ENCODE measurements at places on chromosomes 5 and 9.

GRCh38 chr5:159041444-159042198 is 58.1 kb downstream of the EBF1 start:
- DNase-seq = no peak

- DNase-seq = no peak
Measured at GRCh38 chr5:73801686-73802085, 175.7 kb downstream of the ARHGEF28 start.

GRCh38 chr5:17463653-17464052 is 34.4 kb upstream of the TAF11L2 start:
- no peak for DNase-seq

GRCh38 chr9:134318941-134319305 is 7.3 kb upstream of the RXRA start:
- DNase-seq = no peak

- DNase-seq = no peak
Measured at GRCh38 chr9:86837345-86837744, 110.0 kb downstream of the GAS1 start.

DNA sequence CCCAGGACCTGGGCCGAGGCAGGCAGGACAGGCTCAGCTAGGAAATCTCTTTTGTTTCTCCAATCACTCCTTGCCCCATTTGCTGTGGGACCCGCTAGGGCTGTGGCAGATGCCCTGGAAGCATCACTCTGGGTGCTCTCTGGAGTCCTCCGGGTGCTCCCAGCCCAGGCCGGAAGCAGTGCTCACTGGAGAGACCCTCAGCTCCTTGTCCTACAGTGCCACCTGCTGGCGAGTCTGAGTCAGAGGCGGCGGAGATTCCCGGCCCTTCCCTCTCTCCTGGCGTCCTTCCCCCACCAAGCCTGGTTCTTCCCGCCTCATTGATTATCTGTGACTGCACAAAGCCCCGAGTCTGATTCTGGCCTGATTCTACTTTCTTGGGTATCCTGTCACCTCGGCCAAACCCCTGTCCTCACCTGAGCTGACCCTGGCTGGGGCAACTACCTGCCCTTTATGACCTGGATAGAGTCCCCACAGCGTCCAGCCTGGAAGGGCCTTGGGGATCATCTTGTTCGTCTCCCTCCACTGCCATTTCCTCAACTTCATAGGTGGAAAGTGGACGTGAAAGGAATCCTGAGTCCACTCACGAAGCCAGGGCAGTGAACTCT is 7.3 kb upstream of the BARHL1 start:
- DNase-seq = peak; percentile 17

- DNase-seq = no peak
Measured at GRCh38 chr5:152271420-152271819, 133.7 kb downstream of the NMUR2 start.

- no peak for DNase-seq
Measured at GRCh38 chr5:72203251-72203845, 96.1 kb downstream of the MAP1B start.

- DNase-seq = no peak
Measured at GRCh38 chr5:5764246-5764645, 341.8 kb downstream of the ICE1 start.

DNA sequence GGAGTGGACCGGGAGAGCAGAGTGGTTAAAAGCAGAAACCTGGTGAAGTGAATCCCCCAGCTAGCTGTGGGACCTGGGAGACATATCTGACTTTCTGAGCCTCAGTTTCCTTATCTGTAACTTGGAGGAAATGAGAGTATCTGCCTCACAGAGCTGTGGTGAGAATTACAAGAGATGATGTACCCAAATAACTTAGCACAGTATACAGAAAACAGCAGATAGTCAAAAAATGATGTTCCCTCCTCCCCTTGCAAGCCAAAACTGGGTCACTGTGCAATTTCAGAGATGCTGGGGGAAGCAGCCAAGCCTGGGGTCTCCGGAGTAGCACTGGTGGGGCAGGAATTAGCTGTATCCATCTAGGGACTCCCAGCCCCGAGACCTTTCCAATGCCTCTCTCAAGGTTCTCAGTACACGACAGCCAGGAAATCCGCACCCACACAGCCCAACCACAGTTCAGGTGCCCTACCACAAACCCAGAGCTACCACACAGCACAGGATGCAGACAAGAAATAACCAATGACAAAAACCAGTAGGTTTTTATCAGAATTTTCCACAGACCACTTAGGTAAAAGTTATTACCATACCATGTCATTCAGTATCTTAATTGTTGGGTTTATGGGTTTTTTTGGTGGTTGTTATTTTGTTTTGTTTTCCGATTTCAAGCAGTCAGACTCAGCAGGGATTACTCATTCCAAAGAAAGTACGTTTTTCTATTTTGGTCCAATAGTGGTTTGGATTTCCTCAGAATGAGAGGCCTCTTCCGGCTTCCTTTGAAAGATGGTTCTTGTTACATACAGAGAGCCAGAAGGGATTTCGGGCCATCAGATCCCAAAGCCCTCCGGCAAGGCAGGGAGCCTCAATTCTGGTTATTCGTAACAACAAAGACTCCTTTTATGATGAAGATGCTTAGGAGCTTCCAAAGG is 4.9 kb upstream of the HRH2 start:
- DNase-seq = no peak

DNA sequence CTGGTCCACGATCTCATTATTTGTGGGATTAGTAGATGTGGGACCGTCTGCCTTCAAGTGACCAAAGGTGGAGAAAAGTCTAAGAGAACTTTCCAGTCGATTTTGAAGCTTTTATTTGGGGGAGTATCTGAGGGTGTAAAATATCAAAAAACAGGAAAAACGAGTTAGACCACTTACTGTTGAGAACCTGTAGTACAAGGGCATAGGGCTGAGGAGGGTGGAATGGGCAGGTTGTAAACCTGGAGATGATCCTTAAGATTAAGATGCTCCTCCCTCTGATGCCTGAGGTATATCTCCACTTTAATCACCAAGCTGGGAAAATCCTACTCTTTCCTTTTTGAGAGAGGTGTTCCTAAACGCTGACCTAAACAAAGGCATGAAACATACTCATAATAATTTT is 32.0 kb upstream of the GTF2H2C start:
- no peak for DNase-seq

DNA sequence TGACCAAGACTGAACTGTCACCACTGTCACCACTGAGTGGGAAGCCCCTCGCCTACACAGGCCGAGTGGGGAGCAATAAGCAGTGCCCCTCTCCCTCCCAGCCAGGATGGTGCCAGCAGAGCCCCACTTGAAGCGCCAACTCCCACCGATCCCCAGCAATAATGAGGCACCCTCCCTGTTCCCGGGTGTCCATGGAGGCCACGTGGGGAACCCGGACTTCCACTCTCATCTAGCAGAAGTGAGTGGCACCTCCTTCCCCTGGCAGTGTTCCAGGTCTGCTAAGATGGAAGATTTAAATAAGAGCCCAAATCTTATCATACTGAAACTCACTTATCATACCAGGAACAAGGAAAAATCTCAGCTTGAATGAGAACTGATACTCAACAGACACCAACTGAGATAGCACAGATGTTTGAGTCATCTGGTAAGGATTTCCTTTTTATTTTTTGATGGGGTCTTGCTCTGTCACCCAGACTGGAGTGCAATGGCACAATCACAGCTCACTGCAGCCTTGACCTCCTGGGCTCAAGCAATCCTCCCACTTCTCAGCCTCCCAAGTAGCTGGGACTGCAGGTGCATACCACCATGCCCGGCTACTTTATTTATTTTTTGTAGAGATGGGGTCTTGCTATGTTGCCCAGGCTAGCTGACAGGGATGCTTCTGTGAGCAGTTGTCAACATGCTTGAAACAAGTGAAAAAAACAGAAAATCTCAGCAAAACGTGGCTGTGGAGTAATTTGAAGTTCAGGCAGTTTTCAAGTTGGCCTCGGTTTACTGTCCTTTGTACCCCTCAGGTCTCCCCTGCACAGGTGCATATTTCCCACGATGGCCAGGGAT is 29.6 kb upstream of the ASS1 start:
- no peak for DNase-seq

DNA sequence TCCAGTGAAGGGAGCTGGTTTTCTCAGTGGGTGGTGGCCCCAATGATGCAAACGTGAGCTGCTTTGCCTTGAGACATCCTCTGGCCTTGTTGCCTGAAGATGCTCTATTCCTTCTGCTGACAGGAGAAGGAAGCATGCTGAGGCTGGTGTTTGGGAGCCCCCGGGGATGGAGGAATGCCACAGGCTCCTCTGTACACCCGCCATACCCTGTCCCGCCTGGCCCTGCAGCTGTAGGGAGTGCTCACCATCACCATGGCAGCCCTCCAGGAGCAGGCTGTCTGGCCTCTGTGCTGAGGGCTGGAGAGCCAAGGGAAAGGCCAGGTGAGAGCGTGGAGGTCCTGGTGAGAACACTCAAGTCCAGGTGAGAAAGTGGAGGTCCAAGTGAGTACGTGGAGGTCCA is 134.4 kb downstream of the MRPL36 start:
- DNase-seq = no peak

GRCh38 chr9:29211580-29212396 is 1638.5 kb upstream of the C9orf72 start:
- no peak for DNase-seq

DNA sequence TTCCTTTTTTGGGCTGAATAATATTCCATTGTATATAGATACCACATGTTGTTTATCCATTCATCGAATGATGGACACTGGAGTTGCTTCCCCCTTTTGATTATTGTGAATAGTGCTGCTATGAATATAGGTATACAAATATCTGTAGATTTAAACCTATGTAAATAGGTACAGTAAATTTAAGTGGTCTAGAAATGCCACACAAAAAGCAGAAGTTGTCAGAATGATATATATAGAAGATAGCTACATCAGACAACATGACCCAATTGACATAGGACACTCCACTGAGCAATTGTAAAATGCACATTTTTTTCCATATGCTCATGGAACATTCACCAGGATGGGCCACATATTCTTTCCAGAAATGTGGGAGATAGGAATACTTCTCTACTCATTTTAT is 77.6 kb downstream of the SMIM15 start:
- DNase-seq = no peak

GRCh38 chr5:34832568-34832967 is 6.4 kb upstream of the TTC23L start:
- DNase-seq = no peak

DNA sequence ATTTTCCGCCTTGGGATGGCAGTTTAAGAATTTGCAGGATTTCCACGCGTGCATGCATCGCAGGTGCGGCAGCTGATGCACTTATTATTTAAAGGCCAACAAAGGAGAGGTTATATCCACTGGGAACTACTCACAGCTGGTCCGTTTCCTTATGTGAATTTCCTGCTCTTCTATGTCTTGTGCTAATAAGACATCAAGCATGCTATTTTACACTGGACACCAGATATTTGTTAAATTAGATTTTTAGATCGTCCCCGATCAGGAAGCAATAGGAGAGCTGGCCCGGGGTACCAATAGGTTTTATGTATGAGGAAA is 476 bp upstream of the DTWD2 start:
- DNase-seq = no peak

GRCh38 chr9:69599232-69599971 is 72.8 kb downstream of the APBA1 start:
- DNase-seq = no peak

DNA sequence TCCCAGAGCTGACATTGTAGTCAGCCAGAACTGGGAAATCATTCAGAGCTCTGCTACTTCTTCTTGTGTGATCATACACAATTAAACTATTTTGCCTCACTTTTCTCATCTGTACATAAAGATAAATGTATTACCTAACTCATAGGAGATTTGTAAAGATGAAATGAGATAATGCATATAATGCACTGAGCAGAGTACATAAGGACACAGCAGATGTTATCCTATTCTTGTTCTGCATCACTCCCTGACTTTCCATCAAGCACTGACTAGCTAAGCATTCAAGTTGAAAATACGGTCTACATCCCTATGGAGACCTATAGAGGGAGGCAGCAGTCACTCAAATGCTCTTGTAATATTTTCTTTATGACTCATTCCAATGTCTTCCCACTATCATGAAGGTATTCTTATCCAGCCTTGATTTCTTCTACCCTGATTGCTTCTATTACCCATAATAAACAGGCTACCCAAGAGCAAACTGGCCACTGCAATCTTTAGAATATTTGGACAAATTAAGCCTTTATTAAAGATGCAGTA is 16.3 kb upstream of the PRR16 start:
- no peak for DNase-seq

- DNase-seq = no peak
Measured at GRCh38 chr5:166724284-166724683, 1567.2 kb upstream of the WWC1 start.

DNA sequence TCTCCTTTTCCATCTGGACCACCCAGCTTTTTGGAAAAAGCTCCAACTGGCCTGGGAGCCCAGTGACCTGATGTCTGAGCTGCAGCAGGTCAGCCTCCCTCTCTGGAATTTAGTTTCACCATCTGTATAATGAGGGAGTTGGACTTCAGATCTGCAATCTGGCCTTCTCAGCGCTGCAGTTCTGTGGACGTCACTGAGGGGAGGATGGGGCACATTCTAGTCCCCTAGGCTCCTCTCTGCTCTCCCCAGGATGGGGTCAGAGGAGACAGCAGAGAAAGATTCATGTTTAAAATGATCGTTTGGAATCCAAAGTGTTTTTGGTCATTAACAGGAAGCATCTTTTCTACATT is 10.2 kb downstream of the OR13J1 start:
- DNase-seq = no peak

DNA sequence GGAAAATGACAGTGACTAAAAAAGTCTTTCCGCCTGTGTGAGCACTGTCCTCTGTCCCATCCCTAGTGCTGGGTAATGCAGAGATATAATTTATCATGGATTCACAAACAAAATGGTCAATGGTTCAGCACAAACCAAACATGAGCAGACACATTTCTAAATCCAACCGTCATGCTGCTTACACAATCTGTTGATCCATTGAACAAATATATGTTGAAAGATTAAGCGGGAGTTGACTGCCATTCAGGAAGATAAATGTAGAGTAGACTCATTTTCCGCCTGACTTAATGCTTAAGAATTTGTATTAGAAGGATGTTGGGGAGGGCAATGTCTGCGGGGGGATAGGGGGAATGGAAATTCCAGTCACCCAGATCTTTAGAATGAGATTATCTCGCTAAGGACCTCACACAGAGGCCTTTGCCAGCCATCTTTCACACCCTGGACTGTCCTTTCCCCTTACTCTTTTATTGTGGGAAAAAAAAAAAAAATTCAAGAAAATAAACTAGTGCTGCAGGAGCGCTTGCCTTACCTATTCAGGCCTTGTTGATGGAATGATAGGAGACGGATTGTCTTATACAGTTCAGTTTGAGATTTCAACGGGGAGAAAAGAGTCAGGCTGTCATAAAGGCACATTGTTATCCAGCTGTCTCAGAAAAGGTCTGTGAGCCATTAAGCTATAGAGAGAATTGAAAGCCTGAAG is 153.7 kb downstream of the TLE1 start:
- no peak for DNase-seq
